Adrenal gland (tissue), 19 donors: ENCODE measurements at places on chromosomes 16 and 17. TPM values are rescaled to one million over a fixed set of nuclear protein-coding genes. Genes with fewer than 3 reads are reported as not detected.

ZNF750 gene
- not detected for total RNA-seq

PLA2G10 gene
- not detected for total RNA-seq

TPPP3 gene
- total RNA-seq: 2.5 TPM

SLC52A1 gene
- total RNA-seq: 0.40 TPM

DNA sequence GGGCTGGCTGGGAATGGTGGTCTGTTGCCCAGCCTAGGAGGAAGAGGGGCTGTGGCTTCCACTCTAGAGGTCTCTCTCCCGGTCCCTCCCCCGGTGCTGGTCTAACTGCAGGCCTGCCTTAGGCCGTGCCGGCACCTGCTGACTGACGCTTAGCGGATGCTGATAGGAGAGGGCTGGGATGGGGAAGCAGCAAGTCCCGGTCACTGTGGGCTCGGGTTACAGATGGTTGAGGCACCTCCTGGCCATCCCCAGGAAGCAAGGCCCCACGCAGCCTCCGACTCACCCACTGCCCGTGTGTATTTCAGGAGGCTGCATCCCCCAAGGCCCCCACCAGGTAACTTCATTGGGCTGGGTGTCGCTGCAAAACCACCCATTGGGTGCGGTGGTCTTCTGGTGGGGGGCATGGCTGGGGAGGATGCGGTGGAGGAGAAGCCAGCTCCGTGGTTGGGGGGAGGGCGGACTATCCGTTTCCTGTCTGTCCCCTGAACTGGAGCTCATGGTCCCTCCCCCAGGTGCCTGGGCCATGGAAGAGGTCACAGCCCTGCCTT is 278.9 kb downstream of the SEC14L1 start:
- no peak for DNase-seq

DNA sequence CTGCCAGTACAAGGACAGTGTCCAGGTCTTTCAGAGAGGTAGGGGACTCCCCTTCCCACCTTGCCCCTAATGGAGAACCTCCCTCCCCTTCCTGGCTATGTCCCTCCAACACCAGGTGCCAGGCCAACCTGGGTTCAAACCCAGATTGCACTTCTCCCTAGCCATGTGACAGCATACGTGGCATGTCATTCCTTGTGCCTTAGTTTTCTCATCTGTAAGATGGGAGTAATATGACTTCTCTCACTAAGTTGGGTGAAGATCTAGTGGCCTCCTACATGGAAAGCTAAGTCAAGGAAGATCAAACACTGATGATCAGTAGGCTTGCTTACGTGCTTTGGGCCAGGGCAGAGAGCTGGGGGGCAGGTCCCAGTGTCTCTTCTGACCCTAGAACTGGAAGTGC is 8.8 kb downstream of the FCSK start:
- DNase-seq: no peak

DNA sequence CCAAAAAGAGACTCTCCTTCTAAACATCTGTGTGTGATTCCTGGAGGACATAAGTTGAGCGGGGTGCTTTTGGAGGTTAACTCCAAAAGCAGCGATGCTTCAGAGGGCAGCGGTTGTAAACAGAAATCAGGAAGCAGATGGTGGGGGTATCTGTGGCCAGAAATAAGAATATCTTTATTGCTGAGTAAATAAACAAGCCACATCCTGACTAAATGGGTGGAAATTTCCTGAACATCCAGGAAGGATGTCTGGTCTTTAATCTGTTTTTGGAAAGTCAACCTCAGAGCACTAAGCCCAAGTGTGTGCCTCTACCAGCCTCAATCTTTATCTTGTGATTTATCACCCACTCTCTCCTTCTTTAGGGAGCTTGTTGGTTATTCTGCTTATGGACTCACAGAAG is 123.3 kb downstream of the CDH13 start:
- no peak for DNase-seq

- DNase-seq: no peak
These were observed 32.3 kb downstream of the ARL4D start for GRCh38 chr17:43430936-43431713.

DNA sequence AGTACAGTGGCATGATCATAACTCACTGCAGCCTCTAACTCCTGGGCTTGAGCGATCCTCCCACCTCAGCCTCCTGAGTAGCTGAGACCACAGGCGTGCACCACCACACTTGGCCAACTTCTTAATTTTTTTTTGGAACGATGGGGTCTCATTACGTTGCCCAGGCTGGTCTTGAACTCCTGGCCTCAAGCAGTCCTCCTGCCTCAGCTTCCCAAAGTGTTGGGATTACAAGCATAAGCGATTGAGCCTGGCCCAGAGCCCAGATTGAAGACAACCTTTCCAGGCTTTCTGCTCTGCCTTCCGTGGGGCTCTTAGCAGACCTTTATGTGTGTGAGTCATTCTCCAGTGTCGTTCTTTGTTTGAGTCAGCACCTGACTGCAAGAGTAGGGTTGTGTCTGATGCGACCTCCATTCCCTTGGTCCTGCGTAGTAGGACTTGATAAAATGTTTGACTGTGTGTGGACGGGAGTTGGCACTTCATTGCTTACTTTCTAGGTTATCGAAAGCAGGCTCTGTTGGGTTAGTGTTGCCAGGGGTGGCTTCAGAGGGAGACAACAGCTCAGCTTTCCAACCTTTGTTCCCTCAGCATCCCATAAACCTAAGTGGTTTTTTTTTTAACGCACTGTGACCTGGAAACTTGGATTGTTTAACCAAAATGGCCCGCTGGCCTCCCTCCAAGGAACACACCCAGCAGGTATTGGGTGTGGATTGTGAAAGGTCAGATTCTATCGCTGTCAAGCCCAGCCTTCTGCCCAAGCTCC is 26.4 kb downstream of the EEF2K start:
- DNase-seq: no peak

- DNase-seq: no peak
These were observed 76.9 kb upstream of the CNEP1R1 start for GRCh38 chr16:49947907-49948678.

DNA sequence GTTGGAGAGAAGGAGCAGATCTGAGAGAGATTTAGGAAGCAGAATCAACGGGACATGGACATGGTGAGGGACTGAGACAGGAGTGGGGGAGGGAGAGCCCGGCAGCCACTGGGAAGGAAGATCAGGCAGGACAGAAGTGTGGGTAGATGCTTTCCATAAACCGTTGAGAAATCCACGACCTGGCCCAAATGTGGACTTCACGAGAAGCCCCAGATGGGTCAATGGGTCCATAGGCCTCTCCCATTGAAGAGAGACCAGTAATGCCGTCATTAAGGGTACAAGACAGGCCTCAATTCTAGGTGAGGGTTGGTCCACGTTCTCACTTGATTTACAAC is 530 bp upstream of the CCL22 start:
- DNase-seq: no peak

- DNase-seq: no peak
These were observed 775 bp upstream of the TERB1 start for GRCh38 chr16:66802159-66802558.

DNA sequence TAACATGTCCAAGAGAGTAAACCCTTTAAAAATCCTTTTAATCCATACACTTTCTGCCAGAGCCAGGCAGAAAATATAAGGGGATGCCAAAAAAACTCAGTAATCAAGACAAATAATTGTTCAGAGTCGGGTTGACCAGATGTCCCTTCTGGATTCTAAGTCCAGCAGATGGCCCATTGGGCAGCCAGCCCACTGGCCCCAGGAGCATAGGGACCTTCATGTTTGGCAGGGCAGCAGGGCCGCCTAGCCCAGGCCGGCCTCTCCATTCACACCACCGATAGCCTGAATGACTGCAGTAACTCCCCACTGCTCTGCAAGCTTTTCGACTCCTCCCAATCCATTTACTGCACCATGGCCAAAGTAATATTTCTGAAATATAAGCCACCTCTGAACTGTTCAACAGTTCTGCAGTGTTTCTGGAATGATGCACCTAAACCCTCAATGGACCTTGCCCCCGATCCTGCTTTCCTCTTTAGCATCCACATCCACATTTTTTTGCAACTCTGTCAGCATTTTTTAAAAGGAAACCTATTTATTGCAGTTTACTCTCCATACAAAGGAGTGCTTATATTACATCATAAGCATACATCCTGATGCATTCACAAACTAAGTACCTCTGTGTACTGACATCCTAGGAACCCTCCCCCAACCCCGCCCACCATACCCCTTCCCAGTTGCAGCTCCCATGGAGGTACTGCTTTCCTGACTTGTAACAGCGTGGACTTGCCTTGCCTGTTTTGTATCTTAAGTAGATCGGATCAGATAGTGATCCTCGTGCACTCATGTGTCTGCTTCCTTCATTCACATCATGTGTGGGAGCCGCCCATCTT is 46.4 kb downstream of the LDHD start:
- no peak for DNase-seq

DNA sequence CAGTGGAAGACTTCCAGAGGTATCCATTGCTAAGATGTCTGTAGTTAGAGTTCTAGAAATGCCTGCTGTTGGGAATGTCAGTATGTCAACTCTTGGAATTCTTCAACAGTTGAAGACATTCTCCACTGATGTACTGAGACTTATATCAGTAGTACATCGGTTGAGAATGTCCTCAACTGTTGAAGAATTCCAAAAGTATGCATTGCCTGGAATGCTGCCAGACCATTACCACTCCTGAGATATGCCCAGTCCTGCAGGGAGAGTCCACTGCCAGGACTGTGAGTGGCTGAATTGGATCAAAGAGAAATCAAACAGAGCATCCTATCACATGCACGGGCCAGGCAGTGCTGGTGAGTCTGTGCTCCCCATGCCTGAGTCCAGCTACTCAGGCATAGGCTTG is 42.0 kb downstream of the IL21R start:
- DNase-seq: no peak

GRCh38 chr17:75783803-75784472 is 668 bp upstream of the UNK start:
- DNase-seq: peak; percentile 51

GRCh38 chr17:2384439-2385127 is 16.3 kb downstream of the MNT start:
- DNase-seq: no peak

DNA sequence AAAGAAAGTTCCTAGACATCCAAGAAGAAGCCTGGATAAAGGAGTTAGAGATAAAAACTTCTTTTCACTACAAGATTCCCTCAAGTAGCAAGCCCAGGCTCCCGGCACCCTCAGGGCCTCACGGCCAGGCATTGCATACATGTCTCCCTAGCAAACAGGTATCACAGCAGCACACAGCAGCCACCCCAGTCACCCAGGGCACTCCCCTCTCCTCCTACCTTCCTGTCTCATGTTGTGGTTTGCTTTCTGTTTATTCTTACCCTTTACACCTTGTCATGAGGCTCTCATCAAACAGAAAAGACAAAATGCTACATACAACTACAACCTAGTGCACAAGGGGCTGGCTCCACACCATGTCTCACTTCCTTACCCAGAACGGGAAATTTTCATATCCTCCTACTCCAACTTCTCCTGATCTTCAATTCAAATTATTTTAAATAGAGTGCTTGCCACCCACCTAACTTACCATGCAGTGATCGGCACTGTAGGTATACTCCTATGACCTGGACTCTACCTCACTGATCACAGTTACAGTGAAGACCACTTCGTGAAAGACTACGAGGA is 42.7 kb downstream of the XPO6 start:
- DNase-seq: no peak

DNA sequence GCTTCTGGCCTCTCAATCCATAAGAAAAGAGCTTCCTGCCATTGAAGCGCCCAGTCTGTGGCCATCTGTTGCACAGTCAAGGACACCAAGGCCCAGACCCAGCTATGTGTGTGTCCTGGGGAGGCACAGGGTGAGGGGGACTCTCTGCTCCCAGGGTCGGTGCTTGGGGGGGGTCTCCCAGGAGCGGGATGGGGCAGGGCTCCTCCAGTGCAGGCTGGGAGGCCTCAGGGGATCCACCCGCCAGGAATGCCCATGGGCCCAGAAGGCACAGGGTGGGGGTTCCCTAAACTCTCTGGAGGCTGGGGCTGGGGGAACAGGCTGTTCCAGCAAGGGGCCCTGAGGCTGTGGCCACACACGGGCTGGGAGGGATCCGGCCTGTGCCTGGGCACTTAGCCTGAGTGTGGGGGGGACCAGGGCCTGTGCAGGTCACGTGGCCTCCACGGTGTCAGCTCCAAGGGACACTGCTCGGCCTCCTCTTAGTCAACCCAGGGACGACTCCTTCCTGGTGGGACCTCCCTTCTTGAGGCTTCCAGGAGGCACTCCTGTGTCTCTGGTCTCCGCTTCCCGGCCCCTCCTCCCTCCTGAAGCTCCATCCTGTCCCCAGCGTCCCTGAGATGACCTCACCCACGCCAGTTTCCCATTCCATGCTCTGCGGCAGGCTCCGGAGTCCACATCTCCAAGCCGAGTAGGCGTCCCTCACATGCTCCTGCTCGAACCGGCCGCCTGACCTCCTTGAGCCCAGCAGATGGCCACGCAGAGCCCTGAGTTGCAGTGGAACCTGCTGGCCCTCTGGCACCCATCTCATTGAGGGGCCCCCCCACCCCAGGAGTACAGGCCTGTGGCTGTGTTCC is 23.1 kb upstream of the BAHCC1 start:
- DNase-seq: peak; percentile 80

DNA sequence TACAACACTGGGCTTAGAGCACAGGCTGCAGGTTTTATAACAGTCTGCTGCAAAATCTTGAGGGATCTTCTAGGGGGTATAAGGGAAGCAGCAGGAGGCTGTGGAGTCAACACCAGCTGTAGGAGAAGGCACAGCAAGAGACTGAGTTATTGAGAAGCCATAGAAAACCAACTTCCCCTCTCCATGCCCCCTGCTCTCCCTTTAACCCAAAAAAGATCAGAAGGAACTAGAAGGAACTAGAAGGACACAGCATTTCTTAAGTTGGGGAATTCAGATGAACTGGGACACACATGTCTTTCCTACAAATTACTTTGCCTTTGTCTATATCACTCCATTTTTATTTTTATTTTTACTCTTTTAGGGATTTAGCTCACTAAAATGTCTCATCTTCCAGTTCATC is 6.2 kb upstream of the CCL18 start:
- no peak for DNase-seq
